ENCODE measurements at places on chromosomes 16 and 17.

DNA sequence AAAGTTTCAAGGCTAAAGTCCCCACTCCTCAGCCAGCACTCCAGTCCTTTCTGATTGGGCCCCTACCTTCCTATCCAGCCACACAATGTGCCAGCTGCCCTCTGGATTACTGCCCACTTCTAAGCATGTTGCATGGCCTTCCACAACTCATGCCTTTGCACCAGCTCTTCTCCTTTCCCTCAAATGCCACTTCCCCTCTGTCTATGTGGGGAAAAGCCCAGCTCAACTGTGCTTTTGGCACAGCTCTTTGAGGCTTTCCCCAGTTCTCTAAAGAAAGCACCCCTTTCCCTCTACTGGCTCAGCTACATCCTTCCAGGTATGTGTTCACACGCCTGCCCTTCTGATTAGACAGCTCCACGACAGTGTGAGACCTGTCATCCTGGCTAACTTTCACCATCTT, 18.5 kb downstream of the GTF3C1 start:
- no peak for DNase-seq

- DNase-seq: no peak
Observed at GRCh38 chr16:81357711-81358260, 43.0 kb downstream of the GAN start.

DNA sequence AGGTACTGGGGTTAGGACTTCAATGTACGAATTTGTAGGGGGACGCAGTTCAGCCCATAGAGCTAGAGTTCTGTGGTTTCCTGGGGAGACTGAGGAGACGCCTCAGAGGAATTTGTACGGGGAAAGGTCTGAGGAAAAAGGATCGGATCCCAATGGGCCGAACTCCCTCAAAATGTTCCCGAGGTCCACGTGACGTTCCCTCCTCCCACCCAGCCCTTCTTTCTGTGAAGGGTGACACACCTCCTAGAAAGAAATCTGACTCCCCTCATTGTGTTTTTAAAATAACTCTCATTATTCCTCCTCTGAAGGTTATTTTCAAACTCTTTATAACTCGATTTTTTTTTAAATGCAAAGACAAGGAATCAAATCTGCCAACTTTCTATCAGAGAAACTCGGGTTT, 8.6 kb downstream of the RGS9 start:
- DNase-seq: no peak

GRCh38 chr17:28985950-28986713, 19.7 kb downstream of the SEZ6 start:
- no peak for DNase-seq

DNA sequence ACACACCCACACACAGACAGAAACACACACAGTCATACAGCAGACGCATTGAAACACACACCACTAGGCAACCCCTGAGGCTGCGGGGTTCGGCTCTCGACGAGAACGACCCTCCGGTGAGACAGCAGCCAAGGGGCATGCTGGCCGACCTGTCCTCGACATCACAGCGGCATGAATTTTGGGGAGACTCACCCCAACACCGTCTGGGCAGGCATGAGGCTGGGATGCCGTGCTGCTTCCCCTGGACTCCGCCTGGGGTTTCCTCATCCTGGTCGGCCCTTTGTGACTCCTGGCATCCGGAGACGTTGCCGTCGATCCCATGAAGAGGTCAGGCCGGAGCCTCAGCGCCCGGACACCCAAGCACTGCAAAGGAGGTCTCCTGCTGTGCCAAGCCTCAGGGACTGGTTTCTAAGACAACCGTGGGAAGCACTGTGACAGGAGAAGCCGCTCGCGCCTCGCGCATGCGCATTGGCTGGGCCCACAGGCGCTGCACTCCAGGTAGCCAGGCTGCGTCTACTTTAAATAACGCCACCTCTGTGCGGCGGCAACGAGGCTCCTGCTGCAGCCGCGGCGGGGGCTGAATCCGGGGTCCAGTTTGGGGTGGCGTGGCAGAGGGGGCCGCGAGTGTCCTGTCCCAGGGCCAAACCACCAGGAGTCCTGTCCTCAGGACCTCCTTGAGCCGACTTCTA, 13.8 kb upstream of the KCNJ18 start:
- DNase-seq: no peak

Measured in stimulated activated CD4-positive, alpha-beta T cell treated with anti-CD3 and anti-CD28 coated beads, Interleukin-1b, Interleukin-23, amount 100 ng/mL, for 1 hour (primary cell).